RKO (cell line): ENCODE measurements at places on chromosomes 5 and 9.

DNA sequence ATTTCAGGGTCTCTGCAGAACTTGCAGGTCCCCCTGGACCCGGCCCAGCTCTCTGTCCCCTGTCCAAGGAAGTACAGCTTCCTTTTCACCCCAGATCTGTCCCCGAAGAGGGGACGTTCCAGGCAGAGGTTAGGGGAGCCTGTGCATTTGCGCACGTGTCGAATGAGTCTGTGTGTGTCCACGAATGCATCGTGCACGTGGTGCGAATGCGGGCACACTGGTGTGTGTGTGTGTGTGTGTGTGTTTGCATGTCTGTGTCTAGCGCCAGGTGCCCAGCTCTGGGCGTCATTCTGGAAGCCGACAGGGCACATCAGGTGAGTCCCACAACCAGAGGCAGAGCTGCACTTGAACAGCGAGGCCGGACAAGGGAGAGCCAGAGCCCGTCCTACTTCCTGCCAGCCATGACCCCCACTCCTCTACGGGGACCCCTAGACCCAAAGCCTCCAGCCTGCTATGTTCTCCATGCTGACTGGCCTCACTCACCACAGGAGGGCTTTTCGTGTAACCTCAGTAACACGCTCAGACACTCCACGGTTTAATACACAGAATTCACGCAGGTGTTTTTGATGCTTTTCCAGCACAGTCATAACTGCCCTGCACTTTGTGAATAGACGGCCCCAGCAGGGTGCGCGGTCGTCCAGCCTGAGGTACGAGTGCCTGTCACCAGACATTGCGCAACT is 41.3 kb upstream of the CACNA1B start:
- DNase-seq: no peak

DNA sequence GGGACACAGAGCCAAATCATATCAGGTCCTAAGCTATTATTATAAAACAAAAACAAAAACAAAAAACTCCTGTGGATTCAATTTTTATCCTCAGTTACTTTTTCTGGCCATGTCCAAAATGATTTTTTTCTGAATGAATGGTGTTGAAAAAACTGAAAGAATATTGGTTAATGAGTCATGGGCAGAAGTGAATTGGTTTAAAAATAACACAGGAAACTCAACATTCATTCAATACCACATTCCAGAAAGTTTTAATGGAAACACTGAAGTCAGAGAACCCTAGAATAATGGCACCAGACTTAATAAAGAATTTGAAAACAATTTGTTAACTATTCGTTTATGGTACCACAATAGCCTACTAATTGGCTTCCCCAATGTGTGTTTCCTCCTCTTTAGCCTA is 102.4 kb upstream of the CDH9 start:
- no peak for DNase-seq

DNA sequence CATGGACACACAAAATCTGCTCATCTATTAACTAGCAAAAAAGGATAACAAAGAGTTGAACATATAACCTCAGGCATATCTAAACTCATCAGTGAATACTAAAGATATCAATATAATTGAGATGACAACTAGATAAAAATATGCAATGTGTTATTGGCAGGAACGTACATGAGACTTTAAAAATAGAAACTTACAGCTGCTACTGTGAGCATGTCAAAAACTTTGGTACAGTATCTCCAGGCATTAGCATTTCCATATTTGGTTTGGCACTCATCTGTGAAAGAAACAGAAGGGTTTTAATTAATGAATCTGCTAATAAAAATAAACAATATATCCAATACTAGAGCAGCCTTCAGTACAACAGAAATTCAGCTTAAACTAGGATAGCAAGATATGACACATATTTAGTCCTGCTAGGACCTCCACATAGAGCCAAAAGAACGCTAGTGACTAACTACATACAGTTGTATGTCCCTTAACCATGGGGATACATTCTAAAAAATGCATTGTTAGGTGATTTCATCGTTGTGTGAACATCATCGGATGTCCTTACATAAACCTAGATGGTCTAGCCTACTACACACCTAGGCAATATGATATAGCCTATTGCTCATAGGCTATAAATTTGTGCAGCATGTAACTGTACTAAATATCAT is 10.5 kb upstream of the SCAI start:
- no peak for DNase-seq

DNA sequence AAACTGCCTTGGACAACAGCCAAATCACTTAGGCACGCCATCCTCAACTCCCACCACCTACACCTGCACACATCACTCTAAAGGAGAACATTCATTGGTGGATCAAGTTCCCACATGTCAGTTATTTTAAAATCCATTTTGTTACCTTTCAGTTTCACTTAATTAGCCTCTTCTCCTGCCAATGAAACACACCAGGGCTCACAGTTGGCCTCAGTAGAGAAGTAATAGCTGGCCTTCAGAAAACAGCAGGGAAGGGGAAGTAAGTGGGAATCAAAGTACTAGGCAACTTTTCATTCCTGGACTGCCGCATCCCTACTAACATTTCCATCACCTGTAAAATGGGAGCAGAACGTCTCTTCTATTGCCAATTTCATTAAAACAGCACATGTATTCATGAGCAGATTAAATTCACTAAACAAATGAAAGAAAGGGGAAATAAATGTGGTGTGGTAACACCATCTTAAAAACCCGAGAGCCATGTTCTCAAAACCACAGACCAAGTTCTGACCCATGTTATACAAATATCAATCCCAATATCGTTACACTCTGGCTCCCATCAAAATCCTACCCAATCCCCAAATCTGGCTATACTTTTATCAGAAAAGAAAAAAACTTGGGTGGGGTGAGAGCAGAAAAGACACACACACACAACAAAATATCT is 1.7 kb downstream of the SIL1 start:
- DNase-seq: no peak
